ENCODE measurements at places on chromosomes 6 and 20.

DNA sequence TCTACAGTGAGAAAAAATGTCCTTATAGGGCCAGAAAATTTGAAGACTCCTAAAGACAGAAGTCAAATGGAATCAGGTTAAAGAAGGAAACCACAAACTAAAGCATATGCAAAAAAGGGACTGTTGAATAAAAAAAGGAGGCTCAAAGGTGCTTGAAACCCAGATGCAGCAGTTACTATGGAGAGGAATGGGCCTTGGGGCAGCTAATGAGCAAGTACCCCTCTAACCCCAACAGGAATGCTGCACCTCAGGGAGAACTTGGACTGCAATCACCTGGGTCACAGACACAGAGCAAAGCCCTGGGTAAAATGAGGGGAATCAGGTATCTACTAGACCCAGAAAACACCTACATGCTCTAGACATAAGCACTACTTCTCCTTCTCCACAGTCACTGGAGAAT, 313.9 kb downstream of the UBE3D start:
- no peak for DNase-seq

GRCh38 chr6:161494566-161494965, 220.7 kb upstream of the AGPAT4 start:
- DNase-seq: no peak

- no peak for DNase-seq
Observed at GRCh38 chr6:121504227-121504626, 68.8 kb downstream of the GJA1 start.

DNA sequence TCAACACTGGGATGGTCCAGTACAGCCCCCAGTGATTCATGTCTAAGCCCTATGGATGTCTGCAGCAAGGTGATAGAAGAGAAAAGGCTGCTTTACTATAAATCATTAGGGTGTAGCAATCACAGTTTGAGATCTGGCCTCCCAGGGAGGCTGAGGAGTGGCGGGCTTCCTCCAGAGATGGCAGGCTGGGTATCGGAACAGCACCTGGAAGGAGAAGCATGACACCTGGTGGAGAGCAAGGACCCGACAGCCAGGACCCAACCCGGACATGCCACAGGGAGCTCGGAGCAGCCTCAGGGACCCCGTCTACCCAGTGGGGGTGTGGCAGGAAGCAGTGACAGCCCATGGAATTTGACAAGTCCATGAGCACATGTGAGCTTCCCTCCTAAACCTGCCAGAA, 114.8 kb upstream of the CD93 start:
- no peak for DNase-seq

DNA sequence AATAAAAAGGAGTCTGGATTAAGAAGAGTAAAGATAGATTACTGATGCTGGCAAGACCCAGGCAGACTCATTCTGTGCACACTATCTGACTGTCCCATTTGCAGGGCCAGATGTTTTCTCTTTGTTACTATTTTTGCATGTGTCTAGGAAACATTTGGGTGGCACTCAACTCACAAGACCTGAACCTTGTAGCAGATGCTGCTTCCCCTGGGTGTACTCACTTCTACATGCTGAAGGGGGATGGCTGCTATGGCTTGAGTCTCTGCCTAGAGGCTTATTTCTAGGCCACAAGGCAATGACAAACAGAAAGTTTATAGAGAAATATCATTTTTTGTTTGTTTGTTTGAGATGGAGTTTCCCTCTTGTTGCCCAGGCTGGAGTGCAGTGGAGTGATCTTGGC, 351.4 kb downstream of the FOXA2 start:
- DNase-seq: no peak

DNA sequence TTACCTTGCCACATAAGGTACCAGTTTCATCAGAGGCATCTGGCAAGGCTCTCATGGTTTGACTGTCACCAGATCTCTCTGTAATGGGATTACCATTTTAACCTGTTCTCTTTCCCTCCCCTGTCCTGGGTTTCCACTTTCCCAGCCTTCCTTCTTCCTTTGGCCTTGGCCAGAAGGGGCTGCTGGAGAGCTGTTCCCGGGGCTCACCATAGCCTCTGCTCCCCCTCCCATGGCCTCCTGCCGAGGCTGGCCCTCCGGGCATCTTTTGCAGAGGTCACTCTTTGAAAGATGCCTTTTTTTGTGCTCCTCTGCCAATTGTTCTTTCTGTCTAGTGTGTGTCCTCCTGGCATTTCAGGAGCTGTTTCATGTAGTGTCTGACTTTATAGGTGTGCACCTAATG, 100.7 kb upstream of the SCP2D1 start:
- no peak for DNase-seq

All from stimulated activated CD8-positive, alpha-beta memory T cell treated with anti-CD3 and anti-CD28 coated beads, Interleukin-12 subunit alpha, Interleukin-12 subunit beta, amount 100 ng/mL, for 1 hour (primary cell).